ENCODE measurements at places on chromosomes 13 and 19.

- DNase-seq: peak; percentile 49
These were observed 152.4 kb downstream of the DCLK1 start for GRCh38 chr13:35978607-35979316.

DNA sequence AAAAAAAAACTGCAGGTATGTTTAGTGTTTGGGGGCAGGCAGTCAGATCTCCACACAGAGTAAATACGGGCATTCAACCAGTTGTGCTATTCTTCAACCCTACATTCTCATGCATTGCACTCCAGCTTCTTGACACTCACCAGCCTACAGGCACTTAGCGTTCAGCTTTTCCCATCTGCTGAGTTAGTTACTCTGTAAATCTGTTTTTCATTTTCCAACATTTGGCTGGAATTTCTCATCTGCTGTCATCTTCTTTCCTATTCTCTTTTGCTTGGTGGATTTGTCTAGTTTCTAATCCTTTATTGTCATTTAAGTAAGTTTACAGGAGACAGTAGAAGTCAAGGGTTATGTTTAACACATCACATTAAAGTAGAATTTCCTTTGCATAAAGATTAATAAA lies 1318.9 kb downstream of the OLFM4 start:
- no peak for DNase-seq

- no peak for DNase-seq
These were observed 21.3 kb downstream of the ZNF77 start for GRCh38 chr19:2923510-2923909.

- no peak for DNase-seq
These were observed 128.3 kb upstream of the SPATA13 start for GRCh38 chr13:24032252-24032651.

DNA sequence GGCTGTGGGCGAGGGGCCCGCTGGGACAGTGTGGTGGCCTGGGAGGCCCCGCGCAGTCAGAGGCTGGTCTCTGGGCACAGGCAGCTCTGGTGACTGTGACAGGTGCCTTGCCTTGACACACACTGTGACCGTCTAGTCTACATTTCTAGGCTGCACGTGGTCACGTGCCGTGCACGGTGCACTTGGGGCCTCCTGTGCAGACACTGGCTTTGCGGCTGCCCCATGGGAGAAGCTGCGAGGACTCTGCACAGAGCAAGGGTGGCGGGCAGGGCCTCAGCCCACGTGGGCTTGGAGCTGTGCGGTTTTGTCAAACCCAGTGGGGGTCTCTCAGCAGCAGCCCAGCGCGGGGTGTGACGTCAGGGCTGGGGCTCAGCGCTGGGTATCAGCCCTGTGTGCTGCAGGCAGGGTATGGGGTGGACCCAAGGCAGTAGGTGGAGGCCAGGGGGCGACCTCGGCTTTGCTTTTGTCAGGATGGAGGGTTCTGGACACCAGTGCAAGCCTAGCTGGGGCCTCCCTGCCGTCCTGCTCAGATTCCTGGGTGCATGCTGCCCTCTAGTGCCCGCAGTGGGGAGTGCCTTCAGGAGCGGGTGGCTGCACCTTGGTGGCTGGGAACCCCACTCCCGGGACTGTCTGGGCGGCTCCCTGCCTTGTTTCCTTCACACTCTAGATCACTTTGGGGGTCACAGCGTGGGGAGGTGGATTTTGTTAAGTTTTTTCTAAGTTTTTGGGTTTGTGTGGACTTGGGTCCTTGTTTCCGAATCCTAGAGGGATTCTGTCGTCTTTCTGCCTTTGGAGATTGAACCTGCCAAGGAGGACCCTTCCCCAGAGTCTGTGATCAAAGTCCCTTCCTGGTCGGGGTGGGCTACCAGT lies 62.6 kb downstream of the KDM4B start:
- peak; percentile 19 for DNase-seq

GRCh38 chr13:76991432-76991795 lies 467 bp upstream of the CLN5 start:
- DNase-seq: no peak

- DNase-seq: no peak
These were observed 63.1 kb upstream of the FRY start for GRCh38 chr13:31968473-31968872.

DNA sequence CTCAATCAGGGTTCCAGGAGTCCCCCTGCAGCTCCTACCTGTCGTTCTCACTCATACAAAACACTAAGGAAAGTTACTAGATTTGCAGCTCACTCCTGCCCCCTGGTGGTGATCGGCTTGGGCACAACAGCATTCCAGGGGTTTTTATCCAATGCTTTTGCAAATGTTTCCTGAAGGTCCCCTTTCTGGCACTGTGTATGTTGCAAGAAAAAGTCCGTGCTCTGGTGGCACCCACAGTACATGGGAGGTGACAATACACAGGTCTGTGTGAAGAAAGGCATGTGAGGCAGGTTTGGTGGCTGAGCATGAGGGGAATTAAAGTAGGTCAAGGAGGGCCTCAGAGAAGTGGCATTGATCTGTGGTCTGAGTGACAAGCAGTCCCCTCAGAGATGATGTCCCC lies 8.6 kb upstream of the TYK2 start:
- DNase-seq: peak; percentile 38

- no peak for DNase-seq
These were observed 944.0 kb upstream of the MIR17HG start for GRCh38 chr13:90403330-90404082.

GRCh38 chr13:66675620-66676019 lies 554.5 kb downstream of the PCDH9 start:
- DNase-seq: no peak

GRCh38 chr19:30325676-30326392 lies 46.4 kb upstream of the ZNF536 start:
- DNase-seq: no peak

GRCh38 chr19:52659013-52659412 lies 20.9 kb upstream of the ZNF83 start:
- DNase-seq: no peak

DNA sequence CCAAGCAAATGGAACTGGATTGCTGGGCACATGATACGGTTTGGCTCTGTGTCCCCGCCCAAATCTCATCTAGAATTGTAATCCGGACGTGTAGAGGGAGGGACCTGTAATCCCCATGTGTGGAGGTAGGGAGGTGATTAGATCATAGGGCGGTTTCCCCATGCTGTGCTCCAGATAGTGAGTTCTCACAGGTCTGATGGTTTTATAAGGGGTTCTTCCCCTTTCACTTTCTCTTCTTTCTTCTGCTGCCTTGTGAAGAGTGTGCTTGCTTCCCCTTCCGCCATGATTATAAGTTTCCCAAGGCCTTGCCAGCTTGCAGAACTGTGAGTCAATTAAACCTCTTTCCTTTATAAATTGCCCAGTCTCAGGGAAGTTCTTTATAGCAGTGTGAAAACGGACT lies 32.6 kb upstream of the MTIF3 start:
- no peak for DNase-seq

DNA sequence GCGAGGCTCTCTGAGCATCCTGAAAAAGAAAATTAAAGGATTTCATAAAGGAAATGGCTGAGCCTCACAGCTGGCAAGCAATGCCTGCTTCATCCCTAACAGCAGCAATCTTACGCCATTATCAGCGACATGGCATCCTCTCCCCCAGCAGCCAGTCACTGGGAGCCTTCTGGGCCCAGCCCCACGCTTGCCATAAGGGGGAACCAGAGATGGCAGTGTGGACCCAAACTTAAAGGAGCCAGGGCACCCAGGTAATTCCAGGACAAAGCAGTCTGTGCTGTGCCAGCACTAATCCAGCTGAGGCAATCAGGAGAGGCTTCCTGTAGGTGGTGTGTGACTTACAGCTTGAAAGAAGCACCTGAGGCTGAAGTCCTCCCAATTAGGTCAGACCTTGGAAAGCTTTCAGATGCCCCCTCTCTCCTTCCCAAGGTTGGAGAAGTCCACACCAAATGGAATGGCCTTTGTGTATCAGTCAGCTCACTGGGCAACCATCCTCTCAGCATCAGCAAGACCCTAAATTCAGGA lies 10.3 kb downstream of the VSTM2B start:
- no peak for DNase-seq

- no peak for DNase-seq
These were observed 4.7 kb downstream of the HNRNPA1L2 start for GRCh38 chr13:52646967-52647366.
